Activated CD4-positive, alpha-beta T cell treated with anti-CD3 and anti-CD28 coated beads for 24 hours (primary cell): ENCODE measurements at places on chromosomes 5 and 9.

- DNase-seq: no peak
Measured at GRCh38 chr9:5402217-5402616, 35.5 kb downstream of the PLGRKT start.

DNA sequence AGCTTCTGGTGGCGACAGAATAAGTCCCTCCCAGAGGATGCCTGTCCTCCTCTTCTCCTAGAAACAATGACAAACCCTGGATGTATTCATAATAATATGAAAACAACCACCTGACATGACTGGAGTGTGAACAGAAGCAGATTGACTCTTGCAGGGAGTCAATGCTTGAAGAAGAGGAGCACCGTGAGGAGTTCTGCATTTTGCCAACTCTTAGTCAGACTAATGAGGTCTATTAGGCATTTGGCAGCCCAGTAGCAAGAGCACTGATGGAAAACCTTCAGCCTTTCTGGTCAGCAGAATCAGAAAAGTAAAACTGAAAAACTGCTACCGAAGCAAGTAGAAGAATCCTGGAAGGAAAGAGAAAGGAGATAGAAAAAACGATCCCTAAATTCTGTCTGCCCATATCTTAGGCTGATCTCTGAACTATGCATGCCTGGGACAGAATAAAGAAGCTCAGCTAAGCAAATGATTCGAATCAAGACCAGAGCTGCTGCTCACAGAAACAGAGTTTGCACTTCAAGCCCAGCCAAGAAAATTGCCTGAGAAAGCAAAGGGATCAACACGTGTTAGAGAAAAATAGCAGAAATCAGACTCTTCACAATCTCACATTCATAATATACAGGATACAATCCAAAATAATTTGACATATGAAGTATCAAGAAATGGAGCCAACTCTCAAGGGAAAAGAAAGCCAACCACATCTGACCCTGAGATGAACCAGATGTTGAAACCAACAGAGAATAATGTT lies 69.5 kb upstream of the OSMR start:
- DNase-seq: no peak

GRCh38 chr5:64207978-64208377 lies 42.3 kb downstream of the RNF180 start:
- no peak for DNase-seq

- no peak for DNase-seq
Measured at GRCh38 chr5:91910247-91910646, 527.1 kb upstream of the ARRDC3 start.

DNA sequence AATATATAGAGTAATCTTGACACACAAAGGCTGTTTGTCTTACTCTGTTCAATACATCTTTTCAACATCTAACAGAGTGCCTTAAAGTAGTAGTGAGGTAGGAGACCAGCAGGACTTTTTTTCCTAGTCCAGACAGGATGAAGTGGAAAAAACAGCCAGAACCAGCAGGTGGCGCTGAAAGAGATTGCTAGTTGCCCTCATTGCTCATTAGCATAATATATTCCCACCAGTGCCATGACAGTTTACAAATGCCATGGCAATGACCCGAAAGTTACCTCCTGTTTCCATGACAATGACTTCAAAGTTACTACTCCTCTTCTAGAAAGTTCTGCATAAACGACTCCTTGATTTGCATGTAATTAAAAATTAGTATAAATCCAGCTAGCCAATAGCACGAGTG lies 387.4 kb downstream of the ACTL7B start:
- peak; percentile 1 for DNase-seq

- DNase-seq: no peak
Measured at GRCh38 chr9:36191686-36192085, 965 bp downstream of the CLTA start.

- DNase-seq: no peak
Measured at GRCh38 chr5:161212123-161212712, 334.3 kb downstream of the GABRB2 start.

DNA sequence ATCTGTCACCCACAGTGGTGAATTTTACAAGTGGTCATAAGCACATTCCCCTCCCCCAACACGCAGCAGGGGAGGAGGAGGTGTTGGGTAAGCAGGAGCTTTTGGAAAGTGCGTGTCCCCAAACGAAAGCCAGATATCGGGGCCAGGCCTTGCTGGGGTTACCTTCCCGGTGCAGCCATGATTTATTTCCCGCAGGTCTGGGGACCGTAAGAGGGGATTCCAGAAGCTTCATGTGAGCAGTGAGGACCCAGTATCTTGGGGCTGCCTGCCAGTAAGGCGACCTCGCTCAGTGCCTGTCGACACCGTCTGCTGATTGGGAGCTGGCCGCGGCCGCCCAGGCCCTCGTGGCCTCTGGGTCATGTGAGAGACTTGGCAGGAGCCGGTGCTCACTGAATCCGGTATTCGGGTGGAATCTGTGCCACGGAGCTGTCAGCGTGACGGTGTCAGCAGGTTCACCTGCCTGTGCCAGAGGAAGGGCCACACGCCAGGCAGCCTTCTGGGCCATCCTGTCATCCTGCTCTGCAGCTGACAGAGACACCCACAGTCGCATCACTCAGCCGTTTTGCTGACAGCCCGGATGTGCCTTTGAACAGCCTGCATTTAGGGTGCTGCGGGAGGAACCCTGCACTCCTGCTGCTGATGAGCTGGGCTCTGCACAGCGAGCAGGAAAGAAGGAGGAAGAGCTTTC lies 37.3 kb downstream of the SEC61B start:
- no peak for DNase-seq

- no peak for DNase-seq
Measured at GRCh38 chr5:127486471-127486870, 31.0 kb upstream of the PRRC1 start.

DNA sequence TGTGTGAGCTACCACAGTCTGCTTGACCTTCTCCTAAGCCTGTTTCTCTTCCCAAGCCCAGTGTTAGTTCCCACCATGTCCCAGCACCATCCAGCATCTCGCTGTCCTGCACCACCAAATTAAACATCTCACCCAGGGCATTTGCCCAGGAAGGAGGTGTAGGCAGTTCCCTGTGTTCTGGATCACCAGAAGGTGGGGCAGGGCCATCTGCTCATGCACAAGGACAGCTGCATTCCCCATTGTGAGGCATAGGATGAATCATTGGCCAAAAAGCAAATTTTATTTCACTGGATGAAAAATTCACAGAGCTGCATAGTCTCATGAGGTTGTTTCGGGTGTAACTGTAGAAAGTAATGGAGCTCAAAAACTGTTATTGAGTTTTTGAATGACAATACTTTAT lies 89.5 kb upstream of the GRIA1 start:
- no peak for DNase-seq

GRCh38 chr5:6601271-6601670 lies 31.6 kb downstream of the NSUN2 start:
- DNase-seq: no peak

DNA sequence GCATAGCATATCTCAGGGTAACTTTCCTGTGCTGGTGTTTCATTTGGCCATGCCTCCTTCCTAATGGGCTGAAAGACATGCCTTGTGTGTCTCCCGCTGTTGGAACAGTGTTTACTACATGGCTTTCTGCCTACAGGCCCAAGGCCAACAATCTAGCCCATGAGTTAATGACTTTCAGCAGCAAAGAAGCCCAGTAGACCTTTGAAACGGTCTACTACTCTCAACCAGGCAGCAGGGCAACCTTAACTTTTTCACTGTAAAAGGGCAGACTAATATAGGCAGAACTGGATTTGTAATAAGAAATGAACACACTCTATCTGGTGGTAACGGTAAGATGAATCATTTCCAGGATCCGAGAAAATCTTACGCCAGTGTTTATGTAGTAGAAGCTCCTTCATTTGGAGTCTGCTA lies 21.0 kb downstream of the C5orf15 start:
- DNase-seq: no peak

- DNase-seq: no peak
Measured at GRCh38 chr9:111658943-111659342, 2.5 kb upstream of the GNG10 start.

DNA sequence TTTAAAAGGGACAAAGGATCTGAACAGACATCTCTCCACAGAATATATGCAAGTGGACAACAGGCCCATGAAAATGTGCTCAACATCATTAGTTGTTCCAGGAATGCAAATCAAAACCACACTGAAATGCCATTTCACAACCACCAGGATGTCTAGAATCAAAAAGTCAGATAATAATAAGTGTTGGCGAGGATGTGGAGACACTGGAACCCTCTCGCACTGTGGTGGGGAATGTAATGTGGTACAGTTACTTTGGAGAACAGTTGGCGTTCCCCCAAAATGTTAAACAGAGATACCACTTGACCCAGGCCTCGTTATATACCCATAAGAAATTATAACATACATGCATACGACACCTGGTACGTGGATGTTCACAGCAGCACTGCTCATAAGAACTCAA lies 38.6 kb downstream of the SARDH start:
- no peak for DNase-seq

DNA sequence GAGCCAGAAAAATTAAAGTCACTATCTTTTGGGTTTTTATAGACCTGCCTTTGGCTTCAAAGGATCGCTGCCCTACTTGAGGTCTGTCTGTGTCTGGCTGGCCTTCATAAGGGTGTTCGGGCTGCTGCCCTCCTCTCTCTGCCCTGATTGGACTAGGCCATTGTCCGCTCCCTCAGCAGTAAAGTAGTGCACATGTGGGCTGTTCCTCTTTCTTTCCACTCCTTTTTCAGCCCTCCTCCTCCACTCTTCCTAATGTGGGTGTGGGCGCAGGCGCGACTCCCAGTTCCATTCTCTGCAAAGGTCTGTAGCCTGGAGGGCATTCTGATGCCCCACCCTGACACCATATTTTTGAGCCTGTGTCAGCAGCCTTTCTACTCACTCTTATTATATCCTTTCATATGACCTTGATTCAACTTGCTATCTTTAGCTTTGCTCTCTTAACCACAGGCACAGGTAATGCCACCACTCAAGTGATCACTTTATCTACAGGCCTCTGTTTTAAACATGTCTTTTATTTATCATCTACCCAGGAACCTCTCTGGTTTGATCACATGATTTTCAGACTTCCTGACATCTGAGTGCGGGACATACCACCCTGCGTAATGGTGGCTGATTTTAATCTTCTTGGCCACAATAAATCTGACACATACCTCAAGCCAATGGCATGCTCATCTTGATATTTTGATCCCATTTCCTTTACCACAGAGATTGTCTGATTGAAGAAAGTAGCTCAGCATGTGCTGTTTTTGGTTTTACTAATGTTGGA lies 144.5 kb downstream of the AOPEP start:
- DNase-seq: no peak

DNA sequence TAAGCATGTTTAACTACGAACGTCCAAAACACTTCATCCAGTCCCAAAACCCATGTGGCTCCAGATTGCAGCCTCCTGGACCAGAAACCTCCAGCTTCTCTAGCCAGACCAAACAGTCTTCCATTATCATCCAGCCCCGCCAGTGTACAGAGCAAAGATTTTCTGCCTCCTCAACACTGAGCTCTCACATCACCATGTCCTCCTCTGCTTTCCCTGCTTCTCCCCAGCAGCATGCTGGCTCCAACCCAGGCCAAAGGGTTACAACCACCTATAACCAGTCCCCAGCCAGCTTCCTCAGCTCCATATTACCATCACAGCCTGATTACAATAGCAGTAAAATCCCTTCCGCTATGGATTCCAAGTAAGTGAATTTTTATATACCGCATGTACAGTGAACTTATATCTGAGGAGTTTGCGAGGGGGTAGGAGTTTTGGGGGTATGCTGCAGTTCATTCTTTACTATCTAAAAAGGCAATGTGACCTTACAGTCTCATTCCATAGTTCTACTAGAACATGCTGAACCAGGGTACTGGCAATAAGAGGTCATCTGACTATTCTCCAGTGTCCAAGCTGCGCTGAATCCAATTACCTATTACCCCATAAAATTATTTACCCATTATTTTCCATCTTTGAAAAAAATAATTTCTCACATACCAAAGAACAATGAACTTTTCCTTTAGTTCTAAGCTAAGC lies 3.1 kb downstream of the MYOT start:
- no peak for DNase-seq

- no peak for DNase-seq
Measured at GRCh38 chr9:69076550-69076949, 41.0 kb downstream of the FXN start.

GRCh38 chr9:105886136-105886535 lies 191.8 kb downstream of the TMEM38B start:
- no peak for DNase-seq

GRCh38 chr5:17343675-17344074 lies 126.2 kb downstream of the BASP1 start:
- DNase-seq: no peak

- DNase-seq: no peak
Measured at GRCh38 chr5:91121347-91121993, 261.6 kb downstream of the ARRDC3 start.

GRCh38 chr9:112890106-112891081 lies at the start of gene SLC46A2:
TSS of gene SLC46A2 (minus strand) at chr9:112890876. CDS start at chr9:112890681, 195 bp downstream.
- DNase-seq: no peak

DNA sequence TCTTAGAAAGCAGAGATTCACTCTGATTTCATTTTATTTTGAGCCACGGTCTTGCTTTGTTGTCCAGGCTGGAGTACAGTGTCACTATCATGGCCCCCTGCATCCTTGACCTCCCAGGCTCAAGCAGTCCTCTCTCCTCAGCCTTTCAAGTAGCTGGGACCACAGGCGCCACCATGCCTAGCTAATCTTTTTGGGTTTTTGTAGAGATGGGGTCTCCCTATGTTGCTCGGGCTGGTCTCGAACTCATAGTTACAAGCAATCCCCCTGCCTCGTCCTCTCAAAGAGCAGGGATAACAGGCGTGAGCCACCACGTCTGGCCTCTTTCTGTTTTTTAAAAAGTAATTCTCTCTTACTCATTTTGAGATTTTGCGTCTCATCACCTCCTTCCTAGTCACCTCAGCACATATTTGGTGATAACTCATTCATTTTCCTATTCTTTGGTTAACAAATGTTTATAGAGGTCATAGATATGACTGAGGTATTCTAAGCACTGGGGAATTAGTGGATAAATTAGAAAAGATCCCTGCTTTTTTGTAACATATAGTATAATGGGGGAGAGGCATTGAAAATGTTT lies 10.8 kb upstream of the DCP2 start:
- no peak for DNase-seq

DNA sequence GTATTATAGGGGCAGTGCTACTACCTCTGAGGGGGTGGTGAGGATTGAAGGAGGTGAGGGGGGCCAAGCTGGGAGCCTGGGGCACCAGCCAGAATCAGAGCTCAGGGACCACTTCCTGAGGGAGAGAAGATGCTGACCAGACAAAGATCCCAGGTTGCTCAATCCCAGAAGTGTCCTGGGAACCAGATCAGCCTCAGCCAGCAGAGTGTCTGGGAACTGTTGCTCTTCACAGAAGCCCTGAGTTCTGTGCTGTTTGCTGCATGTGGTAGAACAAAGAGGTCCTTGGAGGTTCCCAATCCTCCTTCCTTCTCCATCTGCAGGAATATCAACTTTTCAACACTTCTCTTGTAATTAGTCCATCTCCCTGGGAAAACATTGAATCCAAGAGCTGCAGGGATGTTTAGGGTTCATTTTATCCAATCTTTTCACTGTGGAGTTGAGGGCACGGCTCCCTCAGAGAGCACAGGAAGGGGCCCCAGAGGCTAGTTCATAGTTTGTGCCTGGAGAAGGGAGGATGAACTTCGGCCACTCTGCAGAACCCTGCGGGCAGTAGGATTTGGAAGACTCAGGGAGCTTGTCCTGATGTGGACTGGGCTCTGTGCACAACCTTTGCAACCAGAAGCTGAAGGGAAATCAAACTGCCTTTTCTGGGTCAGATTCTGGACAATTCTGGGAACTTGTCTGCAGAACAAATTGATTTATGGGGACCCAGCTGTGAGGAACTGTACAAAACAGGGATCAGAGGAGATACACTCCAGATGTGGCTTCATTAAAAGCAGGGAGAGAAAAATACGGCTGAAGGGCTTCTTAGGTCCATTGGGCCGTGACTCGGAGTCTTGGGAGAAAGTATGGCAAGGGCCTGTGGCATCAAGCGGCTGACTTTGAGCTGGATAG lies 57.1 kb downstream of the GALNT12 start:
- no peak for DNase-seq
